Neural crest cell (in vitro differentiated cells): ENCODE measurements at places on chromosomes 4 and X. TPM values are rescaled to one million over a fixed set of nuclear protein-coding genes. Genes with fewer than 3 reads are reported as not detected.

DNA sequence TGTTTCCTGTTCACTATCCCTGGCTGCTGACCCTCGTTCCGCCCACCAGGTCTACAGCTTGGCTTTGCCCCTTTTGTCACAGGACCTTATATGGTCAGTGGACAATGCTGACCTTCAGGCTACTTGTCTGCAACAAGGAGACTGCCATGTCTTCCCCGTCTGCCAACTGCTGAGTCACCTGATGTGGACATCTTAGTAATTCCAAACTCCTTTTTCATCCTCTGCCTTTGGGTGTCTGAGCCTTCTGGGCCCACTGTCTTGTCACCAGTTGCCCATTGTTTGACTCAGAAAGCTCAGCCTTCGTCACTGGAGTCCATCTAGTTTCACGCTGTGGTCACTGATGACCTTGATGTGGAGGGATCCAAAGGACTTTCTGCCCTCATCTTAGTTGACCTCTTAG lies 30.2 kb downstream of the GPRIN3 start:
- no peak for DNase-seq
- H3K4me3 ChIP-seq = no peak overlapping the region
- H3K4me1 ChIP-seq = peaks cover 8% of the 10 kb centered on the region
- peaks cover 8% of the 10 kb centered on the region for H3K27me3 ChIP-seq
- H3K36me3 ChIP-seq = no peaks in the 10 kb centered on the region
- no peak overlapping the region for H3K27ac ChIP-seq

- peaks cover 5% of the 10 kb centered on the region for H3K36me3 ChIP-seq
- H3K4me1 ChIP-seq = peaks cover 33% of the 10 kb centered on the region
- H3K27me3 ChIP-seq = no peaks in the 10 kb centered on the region
- no peak overlapping the region for H3K4me3 ChIP-seq
Measured at GRCh38 chr4:38162240-38162784, 202.1 kb downstream of the PTTG2 start.

DNA sequence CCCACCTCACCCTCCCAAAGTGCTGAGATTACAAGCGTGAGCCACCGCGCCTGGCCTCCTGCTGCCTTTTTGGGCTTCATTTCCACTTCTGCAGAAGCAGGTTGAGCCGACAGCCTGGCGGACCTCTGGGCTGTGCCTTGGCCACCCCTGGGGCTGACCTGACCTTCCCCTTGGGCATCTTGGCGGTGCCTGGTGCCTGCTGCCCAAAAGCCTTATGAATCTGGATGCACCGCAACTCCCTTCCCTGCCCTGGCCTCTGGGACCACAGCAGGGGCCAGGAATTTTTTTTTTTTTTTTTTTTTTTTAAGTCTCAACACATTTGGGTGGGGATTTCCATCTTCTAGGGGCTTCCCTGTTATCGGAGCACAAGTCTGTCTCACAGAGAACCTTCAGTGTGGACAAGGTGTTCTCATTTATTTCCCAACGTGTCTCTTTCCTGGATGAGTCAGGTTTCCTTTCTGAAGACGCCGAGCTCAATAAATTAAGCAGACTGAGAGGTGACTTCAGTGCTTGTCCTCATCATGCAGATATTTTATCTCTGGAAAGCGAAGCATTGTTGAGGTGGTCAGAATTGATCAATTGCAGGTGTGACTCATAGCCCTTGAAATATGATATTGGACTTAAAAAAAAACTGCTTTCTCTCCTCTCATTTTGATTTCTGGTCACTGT lies 79.7 kb downstream of the SHROOM2 start:
- no peaks in the 10 kb centered on the region for H3K27me3 ChIP-seq
- no peak overlapping the region for H3K4me3 ChIP-seq
- peaks cover 13% of the 10 kb centered on the region for H3K4me1 ChIP-seq
- no peak overlapping the region for H3K27ac ChIP-seq
- no peak for DNase-seq
- peaks cover 9% of the 10 kb centered on the region for H3K36me3 ChIP-seq

DNA sequence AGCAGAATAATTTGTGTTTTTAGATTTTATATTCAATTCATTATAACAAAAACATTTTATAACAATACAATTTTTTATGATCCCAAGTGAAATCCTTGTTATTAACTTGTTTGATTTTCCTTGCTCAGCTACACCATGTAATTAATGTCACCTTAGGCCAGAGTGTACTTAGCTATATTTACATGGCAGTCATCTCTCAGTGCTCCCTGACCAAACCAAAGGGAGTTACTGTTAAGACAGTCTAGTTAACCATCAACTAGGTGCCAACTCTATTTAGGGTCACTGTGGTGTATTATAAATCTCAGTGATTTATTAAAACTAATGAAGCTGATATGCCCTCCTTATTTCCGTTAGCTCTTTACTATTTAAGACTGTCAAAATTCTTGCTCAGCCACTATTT lies 44.4 kb downstream of the CCDC158 start:
- no peak overlapping the region for H3K4me3 ChIP-seq
- no peak for DNase-seq
- no peak overlapping the region for H3K27ac ChIP-seq
- H3K27me3 ChIP-seq = peaks cover 60% of the 10 kb centered on the region
- H3K36me3 ChIP-seq = peaks cover 7% of the 10 kb centered on the region

Gene LRP2BP
- total RNA-seq = 0.07 TPM in 1 of 2 replicates, not detected in the other

Gene SPANXN3
- not detected in 2 replicates for total RNA-seq

Gene KLHL15
- 16.5 and 17.1 TPM in 2 replicates for total RNA-seq

Gene F8A1
- 12.7 and 13.0 TPM in 2 replicates for total RNA-seq

Gene JAKMIP1
- 0.54 and 0.82 TPM in 2 replicates for total RNA-seq

Gene MAGEA10
- not detected in 2 replicates for total RNA-seq
